Caudate nucleus (tissue), 63 donors: ENCODE measurements at places on chromosomes 5 and 9.

GRCh38 chr9:93300585-93301081 is 116.7 kb downstream of the WNK2 start:
- no peak for DNase-seq

DNA sequence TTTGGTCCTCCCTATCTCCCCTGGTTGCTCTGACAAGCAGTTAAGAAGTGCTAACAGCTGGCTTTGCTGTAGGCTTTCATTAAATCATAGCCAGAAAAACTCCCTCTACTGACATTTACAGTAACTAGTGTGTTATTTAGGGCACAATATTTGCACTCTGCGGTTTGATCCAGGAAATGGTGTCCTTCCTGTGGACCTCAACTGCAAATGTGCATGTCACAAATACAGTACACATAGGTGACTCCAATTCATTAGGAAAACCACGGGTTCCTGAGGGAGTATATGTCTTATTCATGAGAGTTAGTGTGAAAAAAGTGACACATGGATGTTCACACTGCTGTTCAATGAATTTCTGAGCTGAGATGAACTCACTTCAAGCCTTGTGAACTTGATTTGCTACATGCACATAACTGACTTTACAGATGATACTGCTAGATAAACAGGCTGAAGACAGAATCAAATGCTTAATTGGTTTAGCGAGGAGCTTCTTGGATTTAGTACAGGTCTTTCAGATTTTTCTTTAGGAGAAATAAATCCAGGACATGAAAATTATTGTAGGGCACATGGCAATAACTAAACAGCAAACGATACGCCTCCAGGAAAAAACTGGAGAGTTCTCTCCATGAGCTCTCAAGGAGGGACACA is 281.5 kb downstream of the EFNA5 start:
- DNase-seq = no peak

DNA sequence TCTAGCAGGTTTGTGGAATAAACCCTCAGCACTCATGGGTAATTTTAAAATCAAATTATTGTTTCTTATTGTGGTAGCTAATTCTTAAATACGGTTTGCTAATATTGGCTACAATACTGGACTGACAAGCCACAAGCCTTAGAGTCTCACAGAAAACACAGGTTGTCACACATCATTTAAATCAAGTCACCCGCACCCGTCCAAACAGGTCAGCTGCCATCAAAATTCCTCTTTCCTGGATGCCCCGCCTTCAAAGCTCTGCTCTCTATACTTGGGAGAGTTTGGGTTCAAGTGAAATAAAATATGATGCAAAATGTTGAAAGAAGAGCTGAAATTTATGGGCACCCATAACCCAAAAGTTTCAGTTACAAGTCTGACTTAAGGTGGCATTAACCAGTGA is 12.3 kb upstream of the SUSD1 start:
- no peak for DNase-seq

- no peak for DNase-seq
Observed at GRCh38 chr5:1662559-1663085, 137.0 kb downstream of the MRPL36 start.

DNA sequence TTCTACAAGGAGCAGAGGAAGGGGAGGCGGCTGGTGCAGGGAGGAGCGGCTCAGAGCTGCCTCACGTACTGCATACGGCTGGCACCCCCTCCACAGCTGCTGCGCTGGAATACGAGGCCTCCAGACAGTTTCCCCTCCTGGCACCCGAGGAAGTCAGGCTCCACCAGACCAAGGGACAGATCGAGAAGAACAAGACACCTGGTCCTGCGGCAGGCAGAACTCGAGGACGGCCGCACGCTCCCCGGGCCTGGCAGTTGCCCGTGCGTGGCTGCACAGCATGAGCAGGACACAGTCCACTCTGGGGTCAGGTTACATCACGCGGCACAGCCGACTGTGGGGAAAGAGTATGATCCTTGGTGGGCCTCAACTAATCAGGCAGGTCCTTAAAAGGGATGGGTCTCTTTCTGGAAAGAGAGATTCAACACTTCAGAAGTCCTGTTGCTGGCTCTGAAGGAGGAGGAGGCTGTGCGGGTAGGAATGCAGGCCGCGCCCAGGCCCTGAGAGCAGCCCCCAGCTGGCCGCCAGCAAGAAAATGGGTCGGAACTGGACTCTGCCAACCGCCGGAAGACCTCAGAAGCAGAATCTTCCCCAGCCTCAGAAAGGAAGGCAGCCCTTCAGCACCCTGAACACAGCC is 11.6 kb downstream of the UBAC1 start:
- DNase-seq = no peak

GRCh38 chr9:138072897-138073296 is 195.3 kb downstream of the CACNA1B start:
- no peak for DNase-seq

GRCh38 chr9:114837923-114838322 is 32.1 kb upstream of the TNFSF15 start:
- DNase-seq = no peak

DNA sequence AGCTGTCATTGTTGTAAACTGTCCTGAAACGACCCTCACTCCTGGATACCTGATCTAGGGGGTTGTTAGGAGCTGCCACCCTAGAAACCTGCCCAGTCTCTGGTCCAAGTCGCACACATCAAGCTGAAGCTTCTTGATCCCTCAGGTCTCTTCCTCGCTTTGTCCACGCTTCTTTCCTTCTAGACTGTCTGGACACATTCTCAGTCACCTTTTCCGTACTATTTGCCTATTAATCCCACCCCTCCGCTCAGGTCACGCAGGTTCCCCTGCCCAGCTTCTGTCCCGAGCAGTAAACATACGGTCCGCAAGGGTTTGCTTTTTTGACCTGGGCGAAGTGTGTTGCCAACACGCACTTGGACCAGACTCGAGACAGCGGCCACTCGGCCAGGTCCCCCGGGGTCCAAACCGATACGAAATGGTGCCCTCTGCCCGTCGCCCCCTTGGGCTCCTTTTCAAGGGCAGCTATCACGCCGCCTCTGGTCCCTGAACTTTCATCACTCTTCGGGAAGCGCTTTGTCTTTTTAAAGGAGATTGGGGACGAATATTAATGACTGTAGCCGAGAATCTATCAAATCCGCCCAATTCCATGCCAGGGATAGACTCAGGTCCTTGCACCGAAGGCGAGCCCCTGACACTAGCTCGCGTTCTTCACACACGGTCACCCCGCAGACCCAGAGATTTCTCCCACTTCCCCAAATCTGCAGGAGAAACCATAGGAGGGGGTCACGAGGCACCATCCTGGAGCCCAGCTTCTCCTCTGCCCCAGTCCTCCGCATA is 814 bp downstream of the PLCXD3 start:
- no peak for DNase-seq

- peak; percentile 34 for DNase-seq
Observed at GRCh38 chr9:122122903-122123632, 30.0 kb upstream of the TTLL11 start.

- no peak for DNase-seq
Observed at GRCh38 chr5:89128906-89129625, 246.1 kb upstream of the MEF2C start.

DNA sequence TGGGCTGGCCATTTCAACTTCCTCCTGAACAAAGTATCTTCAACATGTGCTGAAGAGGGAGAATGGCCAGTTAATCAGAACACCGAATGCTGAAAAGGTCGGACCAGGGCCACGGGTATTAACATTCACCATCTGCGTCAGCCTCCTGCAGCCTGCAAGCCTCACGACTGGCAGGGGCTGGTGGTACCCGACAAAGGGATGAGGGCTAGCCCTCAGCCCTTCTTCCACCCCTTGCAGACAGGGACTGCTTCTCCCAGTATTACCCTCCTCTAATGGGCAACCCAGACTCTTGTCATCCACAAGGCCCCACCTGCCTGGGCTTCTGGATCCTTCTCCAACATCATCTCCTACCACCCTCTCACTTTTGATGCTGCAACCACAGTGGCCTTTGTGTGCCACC is 246.6 kb downstream of the FSTL4 start:
- no peak for DNase-seq
